Aortic smooth muscle cell (primary cell): ENCODE measurements at places on chromosomes 2 and 18. TPM values are rescaled to one million over a fixed set of nuclear protein-coding genes. Genes with fewer than 3 reads are reported as not detected.

AKAIN1 gene
- total RNA-seq = not detected in 2 replicates

GCA gene
- 9.5 and 10.6 TPM in 2 replicates for total RNA-seq

ATRAID gene
- total RNA-seq = 219 and 241 TPM in 2 replicates

SESTD1 gene
- 34.6 and 67.1 TPM in 2 replicates for total RNA-seq

SERPINB3 gene
- not detected in 2 replicates for total RNA-seq

POMC gene
- 1.2 and 1.3 TPM in 2 replicates for total RNA-seq

PLCD4 gene
- total RNA-seq = 2.1 and 4.0 TPM in 2 replicates

HSBP1L1 gene
- 5.2 and 5.4 TPM in 2 replicates for total RNA-seq
